ENCODE measurements at places on chromosomes 7 and 10. TPM values are rescaled to one million over a fixed set of nuclear protein-coding genes. Genes with fewer than 3 reads are reported as not detected.

DNA sequence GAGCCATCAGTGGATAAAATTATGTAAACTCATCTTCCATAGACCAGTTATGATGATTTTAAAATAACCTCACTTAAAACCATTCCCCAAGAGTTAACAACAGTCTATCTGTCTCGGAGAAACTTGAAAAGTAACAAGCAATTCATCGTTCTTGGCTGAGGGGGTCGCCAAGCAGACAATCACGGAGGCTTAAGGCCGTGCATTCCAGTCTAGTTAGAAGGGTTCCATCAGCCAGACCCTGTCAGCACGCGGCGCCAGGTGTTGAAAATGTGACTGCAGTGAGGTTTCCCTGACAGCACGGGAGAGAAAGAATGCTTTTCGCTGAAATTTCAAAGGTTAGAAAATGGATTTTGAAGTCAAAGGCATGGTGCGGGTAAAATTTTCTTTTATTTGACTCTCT is 1025.0 kb upstream of the CELF2 start:
- H3K27ac ChIP-seq: no peak overlapping the region
- H3K36me3 ChIP-seq: no peaks in the 10 kb centered on the region
- H3K27me3 ChIP-seq: no peaks in the 10 kb centered on the region
- H3K4me3 ChIP-seq: no peak overlapping the region
- DNase-seq: no peak

DNA sequence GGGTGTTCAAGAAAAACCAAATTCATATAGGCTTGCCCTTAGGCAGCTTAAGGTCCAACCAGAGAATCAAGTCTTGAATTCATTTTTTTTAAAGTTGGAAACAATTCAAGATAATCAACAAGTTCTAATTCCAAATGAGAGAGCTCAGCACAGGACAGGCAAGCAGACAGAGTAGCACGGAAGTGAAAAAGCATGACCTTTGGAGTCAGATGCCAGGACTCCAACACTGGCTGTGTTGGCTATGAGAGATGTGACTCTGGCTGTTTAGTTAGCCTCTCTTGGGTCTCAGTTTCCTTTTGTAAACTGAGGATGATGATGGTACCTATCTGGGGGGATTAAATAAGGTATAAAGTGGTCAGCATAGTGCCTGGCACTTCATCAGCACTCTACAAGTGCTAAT is 49.3 kb downstream of the FBXW4 start:
- H3K4me1 ChIP-seq: no peaks in the 10 kb centered on the region
- peaks cover 2% of the 10 kb centered on the region for H3K36me3 ChIP-seq
- H3K27ac ChIP-seq: no peak overlapping the region
- no peak overlapping the region for H3K4me3 ChIP-seq
- no peaks in the 10 kb centered on the region for H3K27me3 ChIP-seq

DNA sequence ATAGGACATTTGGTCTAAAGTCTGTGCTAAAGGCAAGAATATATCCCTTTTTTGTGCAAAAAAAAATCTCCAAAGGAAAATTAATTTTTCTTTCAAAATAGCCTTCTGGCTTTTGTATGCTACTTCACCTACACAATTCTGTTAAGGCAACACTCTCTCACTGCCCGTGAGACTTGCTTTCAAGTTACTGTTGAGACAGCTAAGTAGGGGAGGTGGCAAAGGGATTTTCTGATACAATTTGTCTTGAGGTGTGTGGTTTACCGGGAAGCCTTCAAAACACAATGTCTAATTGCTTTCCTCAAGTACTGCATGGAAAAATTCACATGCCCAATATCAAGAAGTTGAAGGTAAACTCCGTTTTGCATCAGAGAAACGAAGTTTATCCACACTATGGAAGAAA is 50.8 kb upstream of the RSU1 start:
- no peaks in the 10 kb centered on the region for H3K27me3 ChIP-seq
- no peaks in the 10 kb centered on the region for H3K36me3 ChIP-seq
- no peak for DNase-seq
- H3K4me3 ChIP-seq: no peak overlapping the region

DNA sequence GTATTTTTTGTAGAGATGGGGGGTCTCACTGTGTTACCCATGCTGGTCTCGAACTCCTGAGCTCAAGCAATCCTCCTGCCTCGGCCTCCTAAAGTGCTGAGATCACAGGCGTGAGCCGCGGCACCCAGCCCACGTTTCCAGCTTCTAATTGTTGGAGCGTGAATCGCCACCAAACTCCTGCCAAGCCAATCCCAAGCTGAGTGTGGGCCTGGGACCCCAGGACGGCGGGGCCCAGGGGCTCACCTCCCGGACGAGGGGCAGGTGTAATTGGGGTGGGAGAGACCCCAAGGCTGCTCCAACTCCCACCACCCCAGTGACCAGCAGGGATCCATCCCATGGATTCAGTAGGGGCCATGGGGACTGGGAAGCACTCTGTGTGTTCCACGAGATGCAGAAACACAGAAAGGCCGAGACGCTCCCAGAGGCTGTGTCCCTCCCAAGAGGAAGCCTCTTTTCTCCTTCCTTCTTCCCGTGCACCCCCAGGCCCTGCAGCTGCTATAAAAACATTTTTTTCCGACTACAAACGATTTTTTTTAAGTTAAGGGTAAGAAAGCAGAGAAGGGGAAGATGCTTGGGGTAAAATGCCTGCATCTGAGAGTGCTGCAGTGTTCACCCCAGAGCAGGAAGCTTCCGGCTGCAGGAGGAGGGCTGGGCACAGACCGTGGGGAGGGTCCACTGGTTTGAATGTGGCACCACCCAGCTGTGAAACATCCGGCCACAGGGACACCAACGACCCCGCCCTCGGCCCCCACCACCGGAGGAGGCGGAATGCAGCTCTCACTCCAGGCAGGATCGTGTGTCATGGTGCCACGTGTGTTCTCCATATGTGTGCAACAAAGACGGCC is 76.5 kb downstream of the MICALL2 start:
- no peak overlapping the region for H3K27ac ChIP-seq
- H3K4me3 ChIP-seq: no peak overlapping the region
- no peaks in the 10 kb centered on the region for H3K4me1 ChIP-seq
- H3K36me3 ChIP-seq: no peaks in the 10 kb centered on the region
- DNase-seq: no peak
- peaks cover 32% of the 10 kb centered on the region for H3K27me3 ChIP-seq

GRCh38 chr10:43421519-43421918 is 12.5 kb upstream of the HNRNPF start:
- H3K4me1 ChIP-seq: peaks cover 8% of the 10 kb centered on the region
- no peaks in the 10 kb centered on the region for H3K36me3 ChIP-seq
- DNase-seq: no peak
- no peaks in the 10 kb centered on the region for H3K27me3 ChIP-seq
- H3K27ac ChIP-seq: peak overlapping the region; percentile 98

DNA sequence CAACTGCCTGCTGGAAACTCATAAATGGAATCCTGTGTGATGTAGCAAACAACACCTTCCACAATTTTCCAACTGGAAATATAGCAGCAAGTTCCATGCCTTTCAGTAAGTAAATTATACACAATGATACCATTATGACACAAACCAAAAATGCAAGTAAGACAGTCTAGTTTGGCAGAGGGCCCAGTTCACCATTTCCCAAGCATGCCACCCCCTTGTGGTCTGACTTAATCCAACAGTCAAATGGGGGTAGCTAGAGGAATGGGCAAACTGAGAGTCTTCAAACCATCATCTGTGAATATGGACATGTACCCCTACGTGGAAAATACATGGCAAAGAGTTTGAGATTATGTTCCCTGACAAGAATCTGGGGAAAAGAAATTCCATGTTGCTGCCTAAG is 137.6 kb upstream of the VWC2 start:
- H3K4me1 ChIP-seq: no peaks in the 10 kb centered on the region
- H3K4me3 ChIP-seq: no peak overlapping the region
- H3K36me3 ChIP-seq: no peaks in the 10 kb centered on the region
- H3K27me3 ChIP-seq: no peaks in the 10 kb centered on the region

DNA sequence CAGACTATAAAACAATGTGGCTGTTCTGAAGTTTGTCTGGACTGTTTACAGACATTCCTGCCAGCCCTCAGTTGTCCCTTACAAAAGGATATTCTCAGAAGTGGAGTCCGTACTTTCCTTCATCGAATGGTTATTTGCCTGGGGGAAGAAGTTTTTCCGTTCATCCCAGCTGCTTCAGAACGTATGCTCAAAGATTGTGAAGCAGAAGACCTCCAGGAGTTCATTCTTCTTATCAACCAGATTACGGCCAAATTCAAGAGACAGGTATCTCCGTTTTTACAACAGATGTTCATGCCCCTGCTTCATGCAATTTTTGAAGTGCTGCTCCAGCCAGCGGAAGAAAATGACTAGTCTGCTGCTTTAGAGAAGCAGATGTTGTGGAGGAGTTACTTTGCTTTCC is 174.3 kb upstream of the NUPR2 start:
- DNase-seq: no peak
- no peaks in the 10 kb centered on the region for H3K36me3 ChIP-seq
- no peaks in the 10 kb centered on the region for H3K4me1 ChIP-seq

DNA sequence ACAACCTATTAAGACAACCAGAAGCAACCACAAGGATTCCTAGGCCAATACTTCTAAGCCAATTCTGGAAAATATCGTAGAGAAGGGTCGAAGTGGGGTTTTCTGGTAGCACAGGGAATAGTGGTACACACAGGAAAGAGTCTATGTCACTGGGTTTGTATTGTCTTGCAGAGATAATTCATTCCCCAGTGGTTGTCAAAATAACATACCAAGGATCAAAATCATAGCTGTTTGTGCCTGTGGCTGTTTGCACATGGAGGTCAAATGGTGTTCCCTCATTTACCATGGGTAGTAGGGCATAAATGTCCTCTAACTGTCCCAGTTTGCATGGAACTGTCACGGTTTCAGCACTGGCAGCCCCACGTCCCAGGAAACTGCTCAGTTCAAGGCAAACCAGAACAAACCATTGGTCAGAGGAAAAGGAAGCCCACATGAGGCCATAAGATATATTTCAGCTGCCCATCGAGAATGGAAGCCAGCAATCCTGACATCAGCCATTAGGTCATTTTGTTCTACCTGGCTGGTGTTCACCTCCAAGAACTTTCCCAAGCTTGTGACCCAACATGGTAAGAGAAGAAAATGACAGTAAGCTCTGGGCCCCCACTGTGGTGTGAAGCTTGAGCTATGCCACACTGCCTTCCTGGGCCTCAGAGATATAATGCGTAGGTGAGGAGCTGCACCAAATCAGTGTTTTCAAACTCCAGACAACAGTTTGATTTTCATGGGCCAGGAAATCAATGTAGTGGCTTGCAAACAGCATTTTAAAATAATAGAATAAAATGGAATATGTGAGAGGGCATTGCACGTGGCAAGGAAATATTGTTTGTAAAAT is 53.9 kb upstream of the NFE2L3 start:
- H3K27me3 ChIP-seq: no peaks in the 10 kb centered on the region
- no peaks in the 10 kb centered on the region for H3K36me3 ChIP-seq
- H3K4me1 ChIP-seq: no peaks in the 10 kb centered on the region
- DNase-seq: no peak
- H3K4me3 ChIP-seq: no peak overlapping the region
- H3K27ac ChIP-seq: no peak overlapping the region

Gene DNA2
- 2.1 TPM for total RNA-seq

Gene MGMT
- 6.5 TPM for total RNA-seq
